Myocyte (in vitro differentiated cells): ENCODE measurements at places on chromosomes 11 and 22.
A peak's percentile ranks its signal among the peaks of the same experiment; 100 is the strongest.

DNA sequence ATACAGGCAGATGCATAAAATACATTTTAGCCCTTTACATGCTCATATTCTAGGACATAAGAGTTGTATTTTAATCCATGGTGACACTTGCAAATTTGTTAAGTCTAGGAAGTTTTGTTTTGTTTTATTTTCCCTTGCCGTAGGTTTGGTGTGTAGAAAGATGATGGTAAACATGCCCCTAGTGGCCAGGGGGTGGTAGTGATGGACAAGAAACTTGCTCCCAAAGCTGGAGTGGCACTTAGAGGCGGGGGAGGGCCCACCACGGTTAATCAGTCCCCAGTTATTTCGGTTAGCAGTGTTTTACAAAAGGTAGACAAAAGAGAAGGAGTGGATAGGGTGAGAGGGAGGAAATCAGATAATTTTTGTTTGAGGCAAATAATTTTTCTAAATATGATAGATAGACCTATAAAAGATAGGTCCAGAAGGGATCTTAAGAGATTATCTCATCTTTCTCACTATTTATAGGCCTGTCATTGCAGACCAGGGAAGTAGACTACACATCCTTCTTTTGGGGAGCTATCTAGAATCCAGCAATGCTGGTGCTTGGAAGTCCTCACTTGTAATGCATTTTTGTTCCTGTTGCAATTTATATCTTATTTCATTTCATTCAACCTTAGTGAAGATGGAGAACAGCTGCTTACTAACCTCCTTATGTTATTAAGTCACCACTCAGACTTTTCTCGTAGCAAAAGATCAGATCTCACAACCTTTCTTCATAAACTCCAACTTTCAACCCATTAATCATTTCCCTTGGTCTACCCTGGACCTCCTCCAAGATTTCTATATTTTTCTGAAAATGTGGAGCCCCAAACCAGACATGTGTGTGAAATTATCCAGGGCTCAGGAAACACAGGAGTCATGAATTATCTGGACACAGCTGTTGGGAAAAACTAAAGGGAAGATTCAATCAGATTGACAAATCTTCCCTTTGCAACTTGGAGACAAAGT, 5.9 kb upstream of the BDNF start:
- DNase-seq = peak; percentile 37

GRCh38 chr11:129264114-129264513, 72.0 kb upstream of the ARHGAP32 start:
- no peak for DNase-seq

DNA sequence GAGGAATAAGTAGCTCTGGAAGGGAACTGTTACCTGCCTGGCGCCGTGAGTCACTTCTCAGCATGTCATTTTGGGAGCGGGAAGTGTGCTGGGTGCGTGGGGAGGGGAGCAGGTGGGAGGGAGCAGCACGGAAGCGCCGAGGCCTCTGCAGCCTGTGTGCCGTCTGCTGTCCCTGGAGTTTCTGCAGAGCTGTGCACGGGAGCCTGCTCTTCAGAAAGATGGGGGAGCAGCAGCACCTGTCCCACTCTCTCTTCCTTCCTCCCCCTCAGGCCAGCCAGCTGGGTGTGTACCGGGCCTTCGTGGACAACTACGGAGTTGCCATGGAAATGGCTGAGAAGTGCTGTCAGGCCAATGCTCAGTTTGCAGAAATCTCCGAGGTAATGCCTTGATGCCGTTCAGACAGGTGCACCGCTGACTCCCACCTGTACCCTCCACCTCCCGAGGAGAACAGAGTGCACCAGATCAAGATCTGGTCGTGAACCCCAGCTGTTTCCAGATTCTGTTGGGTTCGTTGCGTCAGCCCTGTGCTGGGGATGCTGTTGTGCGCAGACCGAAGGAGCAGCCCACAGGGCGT, 87.9 kb downstream of the BCR start:
- no peak for DNase-seq

DNA sequence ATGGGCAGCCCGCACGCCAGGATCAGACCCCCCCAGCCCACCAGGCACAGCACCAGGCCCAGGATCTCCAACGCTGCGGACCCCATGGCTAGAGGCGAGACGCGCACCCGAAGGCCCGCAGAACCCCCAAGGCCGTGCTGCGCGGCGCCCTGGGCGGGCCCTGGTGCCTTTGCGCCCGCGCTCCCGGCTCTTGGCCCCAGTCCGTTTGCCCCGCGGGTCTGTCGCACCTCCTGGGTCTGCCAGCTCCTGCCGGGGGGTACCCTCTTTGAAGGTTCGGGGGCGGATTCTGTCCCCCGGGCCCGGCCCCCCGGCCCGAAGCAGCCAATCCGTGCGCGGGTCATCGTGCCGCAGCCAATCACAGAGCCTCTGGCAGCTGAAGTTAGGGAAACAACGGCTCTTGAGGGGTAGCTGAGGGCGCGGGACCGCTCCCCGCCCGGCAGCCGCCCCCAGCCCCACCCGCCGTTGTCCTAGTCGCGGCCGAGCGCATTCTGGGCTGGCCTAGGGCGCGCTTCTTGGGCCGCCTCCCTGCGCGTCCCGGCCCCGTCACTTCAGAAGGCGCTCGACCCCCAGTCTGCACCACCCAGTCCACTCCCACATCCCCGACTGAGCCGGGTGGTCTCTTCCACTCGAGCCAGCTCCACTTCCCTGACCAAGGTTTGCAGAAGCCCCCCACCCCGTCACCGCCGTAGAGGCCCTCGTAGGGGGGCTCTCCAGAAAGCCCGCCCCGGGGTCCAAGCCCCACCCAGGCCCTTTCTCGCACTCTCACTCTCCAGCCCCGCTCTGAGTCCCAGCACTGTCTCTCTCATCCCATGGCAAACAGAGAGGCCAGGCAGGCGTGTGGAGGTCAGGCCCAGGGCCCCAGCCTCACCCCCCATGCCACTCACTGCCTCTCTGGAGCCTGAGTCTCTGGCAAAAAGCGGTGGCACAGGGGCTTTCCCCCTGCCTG, at the start of gene CLDN5:
CLDN5 (minus strand) TSS at position 241 of the 946 bp plus-strand sequence; CDS start at position 86, 155 bp downstream.
- DNase-seq = no peak

DNA sequence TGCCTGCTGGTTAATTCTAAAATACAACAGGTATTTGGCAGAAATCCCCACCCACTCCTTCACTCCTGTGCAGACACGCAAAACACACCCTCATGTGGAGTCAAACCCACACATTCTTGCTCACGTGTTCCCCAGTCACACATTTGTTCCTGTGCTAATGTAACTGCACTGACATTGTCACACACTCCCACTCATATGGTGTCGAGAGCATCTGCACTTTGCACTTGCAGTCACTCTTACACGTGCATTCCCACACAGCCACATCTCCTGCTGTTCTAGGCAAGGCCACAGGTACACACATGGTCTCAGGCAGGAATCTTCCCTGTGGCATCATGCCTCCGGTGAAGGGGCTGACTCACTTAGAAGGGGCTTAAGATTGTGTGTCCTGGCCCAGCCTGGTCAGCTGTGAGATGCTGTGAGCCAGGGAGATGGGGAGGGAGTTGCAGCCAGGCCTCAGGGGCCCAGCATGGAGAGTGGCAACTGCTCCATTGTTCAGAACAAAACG, 395.0 kb downstream of the TENM4 start:
- no peak for DNase-seq

GRCh38 chr11:18768978-18769377, 22.6 kb downstream of the PTPN5 start:
- no peak for DNase-seq

DNA sequence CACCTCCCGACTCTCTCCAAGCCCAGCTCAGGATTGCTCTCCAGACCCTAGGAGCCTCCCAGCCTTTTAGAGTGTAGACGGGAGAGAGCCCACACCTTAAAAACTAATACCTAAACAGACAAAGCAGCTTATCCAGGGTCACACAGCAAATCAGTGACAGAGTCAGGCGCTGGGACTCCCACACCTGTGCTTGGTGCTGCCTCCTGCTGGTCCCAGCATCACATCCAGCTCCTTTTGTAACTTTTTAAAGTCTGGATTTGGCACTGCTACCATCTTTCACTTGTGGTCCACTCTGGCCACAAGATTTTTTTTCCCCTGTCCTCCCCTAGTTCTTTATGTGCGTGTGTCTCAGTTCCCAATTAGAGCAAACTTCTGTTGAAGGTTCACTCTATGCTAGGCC, 4.7 kb downstream of the ANO1 start:
- DNase-seq = no peak

- DNase-seq = no peak
Observed at GRCh38 chr11:1502168-1502953, 15.8 kb upstream of the MOB2 start.
